ENCODE measurements at places on chromosomes 3 and 15. TPM values are rescaled to one million over a fixed set of nuclear protein-coding genes. Genes with fewer than 3 reads are reported as not detected.

- DNase-seq = peak; percentile 29
Observed at GRCh38 chr3:197298945-197299854, 788 bp upstream of the DLG1 start.

DNA sequence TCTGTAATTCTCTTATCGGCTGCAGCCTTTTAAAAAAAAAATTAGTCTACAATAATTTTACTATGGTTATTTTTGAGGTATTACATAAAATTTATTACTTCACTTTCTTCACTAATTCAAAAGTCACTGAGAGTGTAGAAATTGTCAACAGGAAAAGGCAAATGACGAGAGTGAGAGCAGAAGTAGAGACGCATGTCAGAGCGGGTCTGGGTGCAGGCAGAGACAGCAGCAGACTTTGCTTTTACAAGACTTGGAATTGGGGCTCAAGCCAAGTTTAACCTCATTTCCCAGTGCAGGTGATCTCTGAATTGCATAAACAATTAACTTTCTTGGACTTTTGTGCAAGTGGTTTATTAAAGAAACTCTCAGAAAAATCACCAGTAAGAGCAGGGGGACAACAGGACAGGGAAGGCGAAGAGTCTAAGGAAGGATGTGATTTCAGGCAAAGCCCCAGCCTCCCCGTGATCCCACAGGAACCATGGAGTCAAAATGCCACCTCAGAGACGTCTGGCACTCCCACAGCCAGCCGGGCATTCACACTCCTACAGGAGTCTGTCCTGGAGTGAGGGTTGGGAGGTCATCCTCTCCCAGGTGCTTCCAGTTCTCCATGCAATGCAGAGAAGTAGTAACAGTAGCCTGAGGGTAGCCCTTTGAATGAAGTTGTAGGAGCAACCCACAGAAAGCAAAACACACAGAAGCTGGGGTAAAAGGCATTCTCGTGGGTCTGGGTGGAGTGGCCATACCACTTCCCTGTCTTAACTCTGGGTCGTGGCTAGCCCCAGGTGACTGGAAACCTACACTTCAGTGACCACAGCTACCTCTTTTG, 274.0 kb upstream of the TGFBR2 start:
- DNase-seq = no peak

GRCh38 chr3:113211330-113212149, at the start of gene BOC:
TSS of gene BOC (plus strand) at chr3:113211557. CDS start at chr3:113249803, 38,246 bp downstream.
- peak; percentile 36 for DNase-seq

GRCh38 chr3:109177908-109178307, 41.4 kb downstream of the C3orf85 start:
- no peak for DNase-seq

DNA sequence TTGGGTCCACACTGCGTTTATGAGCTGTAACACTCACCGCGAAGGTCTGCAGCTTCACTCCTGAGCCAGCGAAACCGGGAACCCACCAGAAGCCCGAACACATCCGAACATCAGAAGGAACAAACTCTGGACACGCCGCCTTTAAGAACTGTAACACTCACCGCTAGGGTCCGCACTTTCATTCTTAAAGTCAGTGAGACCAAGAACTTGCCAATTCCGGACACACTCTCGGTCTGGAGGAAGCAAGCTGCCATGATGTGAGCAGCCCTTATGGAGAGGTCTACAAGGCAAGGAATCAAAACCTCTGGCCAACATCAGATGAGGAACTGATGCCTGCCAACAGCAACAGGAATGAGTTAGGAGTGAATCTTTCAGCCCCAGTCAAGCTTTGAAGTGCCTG, 62.9 kb downstream of the SLC28A2 start:
- no peak for DNase-seq

- no peak for DNase-seq
Observed at GRCh38 chr3:115347737-115348136, 200.6 kb upstream of the ZBTB20 start.

DNA sequence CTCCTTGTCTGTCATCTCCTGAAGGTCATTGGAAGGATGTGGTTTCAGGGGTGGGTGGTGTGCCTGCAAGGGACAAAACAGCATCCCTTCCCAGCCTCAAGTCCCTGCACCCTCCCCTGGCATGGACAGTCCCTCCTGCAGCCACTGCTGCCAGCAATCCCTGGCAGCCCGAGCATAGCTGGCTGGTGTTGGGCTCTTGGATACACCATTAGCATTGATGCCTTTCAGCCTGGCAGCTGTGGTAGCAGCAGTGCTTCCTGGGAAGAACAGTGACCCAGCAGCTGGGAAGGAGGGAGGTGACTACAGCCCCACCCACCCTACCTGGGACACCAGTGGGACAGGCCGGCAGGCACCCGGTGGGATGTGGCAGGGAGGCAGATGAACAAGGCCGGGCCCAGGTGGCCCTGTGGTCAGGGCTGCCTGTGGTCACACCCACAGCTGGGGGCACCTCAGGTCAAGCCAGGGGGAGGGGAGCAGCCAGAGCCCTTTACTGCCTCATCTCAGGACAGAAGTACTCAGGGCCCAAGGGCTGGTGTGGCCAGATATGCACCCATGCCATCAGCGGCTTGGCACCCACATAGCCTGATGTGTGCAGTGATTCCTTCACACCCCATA, 32.9 kb upstream of the TMEM115 start:
- peak; percentile 45 for DNase-seq

GRCh38 chr3:109910772-109911171, 573.4 kb upstream of the DPPA4 start:
- no peak for DNase-seq

- DNase-seq = no peak
Observed at GRCh38 chr15:43292375-43293078, 25.8 kb upstream of the TGM5 start.

DNA sequence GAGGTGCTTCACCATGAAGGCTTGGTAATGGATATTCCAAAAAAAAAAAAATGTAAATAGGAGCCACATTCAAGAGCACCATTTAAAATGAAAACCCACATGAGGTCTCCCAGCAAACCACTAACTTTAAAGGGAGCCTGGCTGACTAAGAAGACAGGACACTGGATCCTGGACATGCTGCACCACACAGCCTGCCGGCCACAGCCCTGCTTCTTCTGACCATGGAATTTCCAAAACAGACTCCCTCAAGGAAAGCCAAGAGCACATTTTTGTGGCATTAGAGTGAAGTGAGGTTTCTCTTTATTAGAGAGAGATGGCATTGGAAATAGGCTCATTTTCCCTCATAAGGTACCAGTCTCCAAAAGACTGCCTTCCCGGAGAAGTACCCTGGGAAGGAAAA, 113.9 kb downstream of the RORA start:
- DNase-seq = no peak

- no peak for DNase-seq
Observed at GRCh38 chr3:156433910-156434309, 121.0 kb downstream of the SSR3 start.

DNA sequence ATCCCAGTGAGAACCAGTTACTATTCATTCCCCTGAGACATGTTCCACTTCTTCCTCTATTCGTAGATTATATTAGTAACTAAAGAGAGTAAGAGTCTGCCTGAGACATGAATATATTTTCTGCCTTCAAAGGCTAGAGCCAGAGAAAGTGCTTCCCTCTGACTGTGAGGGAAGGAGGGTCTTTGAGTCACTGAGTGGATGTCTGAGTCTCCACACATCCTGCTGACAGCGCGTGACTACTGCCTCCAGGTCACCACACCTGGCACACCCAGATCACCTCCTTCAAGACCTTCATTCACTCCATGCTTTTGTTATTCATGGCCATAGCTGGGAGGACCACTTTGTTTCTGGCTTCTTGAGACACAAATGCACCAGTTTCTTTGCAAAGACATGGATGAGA, 135.6 kb downstream of the SOX2 start:
- DNase-seq = no peak

DNA sequence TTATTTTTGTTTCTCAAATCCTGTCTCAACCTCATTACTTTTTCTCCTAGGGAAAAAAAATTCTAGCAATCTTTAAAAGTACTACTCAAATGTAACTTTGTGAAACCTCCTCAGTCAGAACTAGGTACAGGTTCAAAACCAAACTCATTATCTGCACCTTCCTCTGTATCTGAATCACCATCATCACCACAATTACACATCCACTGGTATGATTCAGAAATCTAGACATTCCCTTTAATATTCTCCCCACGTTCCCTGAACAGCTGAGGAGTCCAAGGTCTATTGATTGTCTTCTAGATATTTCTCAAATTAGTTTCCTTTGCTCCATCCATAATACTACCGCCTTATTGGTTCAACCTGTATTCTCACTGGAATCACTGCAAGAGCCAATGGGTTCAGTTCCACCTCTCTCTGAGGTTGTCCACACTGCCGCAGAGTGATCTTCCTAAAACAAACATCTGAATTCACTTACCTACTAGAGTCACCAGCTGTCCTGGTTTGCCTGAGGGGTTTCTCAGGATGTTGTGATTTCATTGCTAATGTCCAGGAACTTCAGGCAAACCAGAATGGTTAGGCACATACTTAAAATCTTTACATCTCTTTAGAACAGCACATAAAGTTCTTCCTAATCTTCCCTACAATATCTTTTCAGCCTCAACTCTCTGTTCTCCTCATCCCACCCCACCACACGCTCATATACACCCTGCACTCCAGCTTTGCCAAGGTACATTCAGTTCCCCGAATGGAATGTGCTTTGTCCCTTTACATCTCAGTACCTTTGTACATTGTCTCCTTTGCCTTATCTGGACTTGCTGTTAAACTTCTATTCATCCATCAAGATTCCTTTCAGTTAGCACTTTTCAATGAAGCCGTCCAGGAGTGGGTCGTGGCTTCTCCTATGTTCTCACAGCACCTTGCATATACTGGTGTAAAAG, 24.2 kb downstream of the ATP13A4 start:
- no peak for DNase-seq

DNA sequence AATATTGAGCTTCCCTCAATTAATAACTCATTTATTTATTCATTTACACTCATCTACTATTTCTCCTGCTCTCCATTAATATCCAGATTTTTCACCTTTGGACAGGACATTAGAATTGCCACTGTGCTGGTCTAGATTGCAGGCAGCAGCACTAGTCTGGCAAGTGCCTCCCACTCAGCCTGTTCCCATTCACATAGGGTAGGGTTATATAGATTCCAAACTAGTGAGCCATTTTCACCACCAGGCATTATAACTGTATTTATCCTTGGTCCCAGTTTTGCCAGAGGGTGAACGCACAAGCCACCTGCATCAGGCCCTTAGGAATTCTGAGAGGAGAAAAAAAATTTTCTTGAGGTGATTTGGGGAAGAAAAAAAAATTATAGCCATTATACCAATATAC, 44.5 kb downstream of the ANAPC13 start:
- DNase-seq = no peak

FOXB1 gene
- not detected for total RNA-seq

CNTN4 gene
- 1.2 TPM for total RNA-seq

CD86 gene
- total RNA-seq = 3.6 TPM

GOLGA8Q gene
- 0.74 TPM for total RNA-seq
